ENCODE measurements at places on chromosomes 7 and 10. TPM values are rescaled to one million over a fixed set of nuclear protein-coding genes. Genes with fewer than 3 reads are reported as not detected.

GRCh38 chr7:87316846-87317552 lies 28.5 kb upstream of the CROT start:
- H3K27ac ChIP-seq, result no peak overlapping the region
- no peak overlapping the region for H3K4me3 ChIP-seq
- DNase-seq, result peak; percentile 76
- H3K27me3 ChIP-seq, result no peaks in the 10 kb centered on the region
- peaks cover 3% of the 10 kb centered on the region for H3K4me1 ChIP-seq
- no peaks in the 10 kb centered on the region for H3K36me3 ChIP-seq

GRCh38 chr7:81770728-81771223 lies 929 bp upstream of the HGF start:
- H3K27me3 ChIP-seq, result no peaks in the 10 kb centered on the region
- peaks cover 3% of the 10 kb centered on the region for H3K4me1 ChIP-seq
- H3K27ac ChIP-seq, result no peak overlapping the region
- no peak overlapping the region for H3K4me3 ChIP-seq

DNA sequence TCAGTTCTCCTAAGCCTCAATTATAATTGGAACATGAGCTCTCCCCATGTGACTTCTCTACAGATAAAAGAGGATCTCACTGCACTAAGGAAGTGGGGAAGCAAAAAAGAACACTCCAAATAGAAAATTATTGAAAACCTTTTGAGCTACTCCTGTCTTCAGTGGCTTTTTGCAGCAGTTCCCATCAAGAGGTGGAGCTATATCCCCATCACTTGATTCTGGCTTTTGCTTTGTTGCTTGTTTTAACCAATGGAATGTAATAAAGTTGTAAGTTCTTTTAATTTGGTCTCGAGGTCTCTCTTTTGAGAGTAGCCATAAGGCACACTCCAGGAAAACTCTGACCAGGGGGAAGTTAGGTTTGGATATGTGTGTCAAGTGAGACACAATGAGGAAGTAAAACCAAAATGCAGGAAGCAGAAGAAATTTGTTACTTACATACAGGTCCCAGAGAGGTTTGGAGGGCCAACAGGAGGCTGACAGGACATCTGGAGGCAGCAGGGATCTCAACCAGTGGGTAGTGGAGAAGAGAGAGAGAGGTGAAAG lies 569.4 kb downstream of the HTR7 start:
- H3K27ac ChIP-seq, result no peak overlapping the region
- no peaks in the 10 kb centered on the region for H3K36me3 ChIP-seq
- DNase-seq, result peak; percentile 68
- no peak overlapping the region for H3K4me3 ChIP-seq
- H3K27me3 ChIP-seq, result no peaks in the 10 kb centered on the region

DNA sequence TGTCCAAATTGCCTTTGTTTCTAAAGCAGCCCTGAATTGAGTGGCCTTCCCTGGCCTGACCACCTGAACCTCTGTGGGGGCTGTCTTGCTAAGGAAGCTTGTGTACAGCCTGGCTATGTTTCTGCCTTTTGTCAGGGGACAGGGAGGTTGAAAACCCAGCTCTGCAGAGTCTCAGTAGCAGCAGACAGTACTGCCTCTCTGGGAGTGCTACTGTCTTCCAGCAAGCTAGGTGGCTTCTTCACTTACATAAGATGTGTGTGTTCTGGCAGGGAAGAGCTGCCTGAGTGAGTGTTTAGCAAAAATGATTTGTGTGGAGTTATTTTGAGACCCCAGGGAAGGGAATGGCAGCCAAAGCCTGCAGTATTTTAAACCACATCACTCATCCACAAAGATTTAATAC lies 57.4 kb downstream of the LRRC4 start:
- no peaks in the 10 kb centered on the region for H3K27me3 ChIP-seq
- DNase-seq, result no peak
- no peak overlapping the region for H3K4me3 ChIP-seq
- H3K36me3 ChIP-seq, result no peaks in the 10 kb centered on the region
- H3K4me1 ChIP-seq, result no peaks in the 10 kb centered on the region

DNA sequence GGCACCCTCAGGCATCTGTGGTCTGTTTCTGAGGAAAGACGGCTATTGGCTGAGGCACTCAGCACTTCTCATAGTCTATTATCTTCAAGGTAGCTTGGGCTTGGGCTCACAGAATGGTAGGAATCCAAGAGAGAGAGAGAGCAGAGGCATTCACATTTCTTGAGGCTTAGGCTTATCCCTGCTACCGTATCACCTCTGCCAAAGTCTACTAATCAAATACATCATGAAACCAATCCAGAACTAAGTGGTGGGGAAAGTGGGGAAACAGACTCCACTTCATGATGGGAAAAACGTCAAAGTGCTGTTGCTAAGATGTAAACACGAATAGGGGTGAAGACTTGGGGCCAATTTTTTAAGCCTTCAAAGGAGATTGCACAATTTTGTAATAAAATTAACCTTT lies 271.1 kb upstream of the SEMA3D start:
- H3K4me3 ChIP-seq, result no peak overlapping the region
- H3K36me3 ChIP-seq, result no peaks in the 10 kb centered on the region
- H3K27ac ChIP-seq, result no peak overlapping the region
- H3K27me3 ChIP-seq, result peaks cover 3% of the 10 kb centered on the region
- no peak for DNase-seq

- no peak overlapping the region for H3K27ac ChIP-seq
- no peaks in the 10 kb centered on the region for H3K4me1 ChIP-seq
- H3K4me3 ChIP-seq, result no peak overlapping the region
- peak; percentile 53 for DNase-seq
- H3K36me3 ChIP-seq, result no peaks in the 10 kb centered on the region
Measured at GRCh38 chr7:101058355-101058754, 26.9 kb upstream of the TRIM56 start.

DNA sequence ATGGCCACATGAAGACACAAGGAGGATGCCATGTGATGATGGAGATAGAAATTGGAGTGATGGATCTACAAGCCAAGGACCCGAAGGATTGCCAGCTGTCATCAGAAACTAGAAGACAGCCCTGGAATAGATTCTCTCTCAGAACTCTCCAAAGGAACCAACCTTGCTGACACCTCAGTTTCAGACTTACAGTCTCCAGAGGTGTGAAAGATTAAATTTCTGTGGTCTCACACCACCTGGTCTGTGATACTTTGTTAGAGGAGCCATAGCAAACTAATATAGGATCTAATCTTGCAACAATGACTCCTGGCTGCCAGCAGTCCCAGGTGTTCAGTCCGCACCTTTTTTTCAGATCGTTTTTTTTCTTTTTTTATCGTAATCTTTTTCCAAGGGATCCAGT lies 647.3 kb upstream of the GHITM start:
- no peak overlapping the region for H3K27ac ChIP-seq
- DNase-seq, result no peak
- H3K36me3 ChIP-seq, result no peaks in the 10 kb centered on the region
- no peaks in the 10 kb centered on the region for H3K27me3 ChIP-seq

The CYP2C9 gene
- polyA plus RNA-seq, result not detected

DNA sequence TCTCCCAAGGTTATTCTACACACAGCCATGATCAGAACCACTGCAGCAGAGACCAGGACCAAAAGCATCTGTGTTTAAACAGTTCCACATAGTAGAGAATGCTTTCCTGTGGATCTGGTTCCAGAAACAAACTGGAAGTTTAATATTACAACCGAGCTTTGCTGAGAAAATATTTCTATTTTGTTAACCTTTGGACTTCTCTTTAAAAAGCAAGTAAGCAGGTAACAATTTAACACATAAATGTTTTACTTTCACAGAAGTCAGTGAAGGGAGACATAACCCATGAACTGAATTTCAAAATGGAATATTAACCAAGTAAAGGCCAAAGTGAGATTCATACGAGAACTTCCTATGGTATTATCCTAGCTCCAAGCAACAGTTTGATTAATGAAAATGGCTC lies 98.6 kb upstream of the PHYHIPL start:
- no peak overlapping the region for H3K27ac ChIP-seq
- no peak for DNase-seq
- H3K4me1 ChIP-seq, result peaks cover 6% of the 10 kb centered on the region
- H3K36me3 ChIP-seq, result no peaks in the 10 kb centered on the region

DNA sequence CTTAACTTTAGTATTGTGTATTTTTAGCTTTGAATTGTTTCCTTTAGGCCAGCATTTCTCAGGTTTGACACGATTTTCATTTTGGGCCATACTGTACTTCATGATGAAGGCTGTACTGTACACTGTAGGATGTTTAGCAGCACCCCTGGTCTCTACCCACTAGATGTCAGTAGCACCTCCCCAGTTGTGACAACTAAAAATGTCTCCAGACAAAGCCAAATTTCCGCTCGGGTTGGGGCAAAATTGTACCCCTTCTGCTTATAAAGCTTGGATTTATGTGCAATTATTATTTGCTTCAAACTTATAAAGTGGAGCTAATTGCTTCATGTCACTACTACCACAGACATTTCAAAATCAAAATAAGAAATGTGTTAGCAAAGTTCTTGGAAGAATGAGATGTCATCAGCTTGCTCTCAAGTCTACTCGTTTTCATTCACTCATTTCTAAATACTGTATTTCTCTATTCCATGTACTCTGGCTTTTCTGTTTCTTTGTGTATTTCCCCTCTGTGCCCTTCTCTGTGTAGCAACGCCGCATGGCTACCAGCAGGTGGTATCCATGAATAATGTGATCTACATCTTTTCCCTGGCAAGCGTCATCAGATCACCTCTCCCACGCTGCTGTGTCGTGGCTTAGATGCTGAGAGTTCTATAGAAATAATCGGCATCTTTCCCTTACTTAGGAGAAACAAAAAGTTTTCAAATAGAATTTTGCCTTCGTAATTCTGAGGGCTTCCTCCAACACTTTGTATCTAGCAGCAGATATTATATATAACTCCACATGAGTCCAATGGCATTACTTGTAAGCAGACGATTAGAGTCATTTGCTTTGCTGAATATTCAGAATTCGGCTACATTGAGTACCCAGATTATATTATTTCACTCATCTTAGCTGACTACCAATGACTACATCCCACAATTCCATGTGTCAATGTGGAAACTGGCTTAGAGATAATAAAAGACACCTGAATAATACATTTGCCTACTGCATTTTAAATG lies 47.8 kb upstream of the CALCR start:
- DNase-seq, result no peak
- no peak overlapping the region for H3K4me3 ChIP-seq
- no peaks in the 10 kb centered on the region for H3K27me3 ChIP-seq
- no peaks in the 10 kb centered on the region for H3K4me1 ChIP-seq
- no peak overlapping the region for H3K27ac ChIP-seq
- no peaks in the 10 kb centered on the region for H3K36me3 ChIP-seq

GRCh38 chr10:16562891-16563290 lies 41.2 kb upstream of the C1QL3 start:
- H3K4me3 ChIP-seq, result no peak overlapping the region
- H3K27me3 ChIP-seq, result no peaks in the 10 kb centered on the region
- H3K27ac ChIP-seq, result no peak overlapping the region
- H3K36me3 ChIP-seq, result no peaks in the 10 kb centered on the region

Measured in endothelial cell of umbilical vein (primary cell).